ENCODE measurements at places on chromosomes 6 and 20. TPM values are rescaled to one million over a fixed set of nuclear protein-coding genes. Genes with fewer than 3 reads are reported as not detected.

GRCh38 chr20:933029-933428, 16.9 kb upstream of the ANGPT4 start:
- no peaks in the 10 kb centered on the region for H3K27me3 ChIP-seq
- no peak for DNase-seq
- H3K4me1 ChIP-seq = no peaks in the 10 kb centered on the region

GRCh38 chr6:16694781-16695578, 66.3 kb downstream of the ATXN1 start:
- DNase-seq = no peak
- H3K36me3 ChIP-seq = no peaks in the 10 kb centered on the region
- H3K4me1 ChIP-seq = peaks cover 8% of the 10 kb centered on the region
- no peak overlapping the region for H3K4me3 ChIP-seq
- H3K27me3 ChIP-seq = no peaks in the 10 kb centered on the region

- no peak overlapping the region for H3K4me3 ChIP-seq
- no peak overlapping the region for H3K27ac ChIP-seq
- DNase-seq = no peak
- H3K4me1 ChIP-seq = no peaks in the 10 kb centered on the region
- no peaks in the 10 kb centered on the region for H3K27me3 ChIP-seq
- no peaks in the 10 kb centered on the region for H3K36me3 ChIP-seq
These were observed 764.9 kb upstream of the MMS22L start for GRCh38 chr6:98047871-98048270.

DNA sequence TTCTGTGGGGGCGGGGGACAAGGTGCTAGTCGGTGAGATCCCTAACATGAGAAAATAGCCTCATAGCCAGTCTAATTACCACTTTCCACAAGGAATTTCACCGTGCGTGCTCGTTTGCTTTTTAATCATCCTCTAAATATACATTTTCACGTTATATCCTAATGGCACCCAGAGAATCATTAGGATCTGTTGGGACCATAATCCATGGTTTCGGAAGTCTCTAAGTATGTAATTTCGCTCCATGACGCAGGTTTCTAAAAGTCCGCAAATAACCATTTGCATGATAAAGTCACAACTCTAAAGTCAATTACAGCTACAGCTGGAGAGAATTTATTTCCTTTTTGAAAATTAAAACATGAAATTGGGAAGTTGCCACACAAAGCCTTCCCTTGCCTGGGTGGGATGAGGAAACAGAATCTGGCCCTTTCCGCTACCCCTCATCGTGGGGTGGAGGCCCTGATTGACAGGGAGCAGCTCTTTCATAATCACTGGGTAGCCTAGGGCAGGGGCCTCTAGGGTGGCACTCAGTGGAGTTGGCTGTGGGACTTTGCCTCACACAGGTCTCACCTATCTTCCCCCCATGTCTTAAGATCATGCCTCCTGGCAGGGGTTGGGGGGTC, 81.9 kb downstream of the LRFN2 start:
- H3K4me3 ChIP-seq = no peak overlapping the region
- no peaks in the 10 kb centered on the region for H3K27me3 ChIP-seq
- H3K4me1 ChIP-seq = no peaks in the 10 kb centered on the region
- H3K36me3 ChIP-seq = no peaks in the 10 kb centered on the region
- DNase-seq = no peak
- H3K27ac ChIP-seq = no peak overlapping the region

DNA sequence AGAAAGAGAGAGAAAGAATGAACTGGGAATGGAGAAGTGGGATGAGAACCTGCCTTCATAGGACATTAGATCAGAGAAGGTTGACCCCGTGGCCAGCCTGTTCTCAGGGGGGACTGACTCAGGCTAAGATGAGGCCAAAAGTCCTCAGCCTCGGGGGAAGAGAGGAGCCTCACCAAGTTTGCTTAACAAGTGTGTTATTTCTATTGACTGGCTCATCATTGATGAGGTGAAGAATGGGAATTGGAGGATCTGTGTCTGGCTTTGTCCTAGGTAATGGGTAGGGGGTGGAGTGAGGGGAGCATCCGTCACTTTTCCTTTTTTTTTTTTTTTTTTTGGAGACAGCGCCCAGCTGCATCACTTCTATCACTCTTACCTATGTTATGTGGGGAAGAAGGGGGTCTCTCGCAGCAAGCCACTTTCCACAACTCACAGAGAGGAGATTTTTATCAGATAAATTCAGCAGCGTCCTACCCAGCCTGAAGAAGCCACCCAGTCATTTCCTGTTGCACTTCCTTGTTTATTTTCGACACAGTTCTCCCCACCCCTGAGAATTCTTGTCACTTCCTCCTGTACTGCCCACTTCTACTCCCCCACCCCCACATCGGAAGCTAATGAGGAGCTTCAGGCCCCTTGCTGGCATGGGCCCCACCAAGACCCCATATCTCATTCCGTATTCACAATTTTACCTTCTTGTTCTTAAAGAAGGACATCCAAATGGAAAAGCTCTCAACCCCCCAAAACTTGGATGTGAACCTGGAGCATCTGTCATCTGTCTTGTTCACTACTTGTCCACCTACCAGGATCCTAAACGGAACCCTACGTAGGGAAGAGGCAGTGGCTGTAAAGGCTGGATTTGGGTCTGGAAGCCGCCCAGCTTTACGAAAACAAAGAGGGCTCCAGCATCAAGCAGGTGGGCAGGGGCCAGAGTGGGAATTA, 2.8 kb upstream of the RNASET2 start:
- H3K4me3 ChIP-seq = no peak overlapping the region
- no peaks in the 10 kb centered on the region for H3K36me3 ChIP-seq
- H3K27ac ChIP-seq = peak overlapping the region; percentile 37
- H3K4me1 ChIP-seq = peaks cover 5% of the 10 kb centered on the region

PRSS16 gene
- not detected for total RNA-seq

DEF6 gene
- total RNA-seq = 3.3 TPM

XKR7 gene
- under 0.01 TPM for total RNA-seq

EPHA7 gene
- under 0.01 TPM for total RNA-seq

ZC2HC1B gene
- total RNA-seq = not detected

All from liver (tissue), 10 donors.